ENCODE measurements at places on chromosomes 7 and 10.

DNA sequence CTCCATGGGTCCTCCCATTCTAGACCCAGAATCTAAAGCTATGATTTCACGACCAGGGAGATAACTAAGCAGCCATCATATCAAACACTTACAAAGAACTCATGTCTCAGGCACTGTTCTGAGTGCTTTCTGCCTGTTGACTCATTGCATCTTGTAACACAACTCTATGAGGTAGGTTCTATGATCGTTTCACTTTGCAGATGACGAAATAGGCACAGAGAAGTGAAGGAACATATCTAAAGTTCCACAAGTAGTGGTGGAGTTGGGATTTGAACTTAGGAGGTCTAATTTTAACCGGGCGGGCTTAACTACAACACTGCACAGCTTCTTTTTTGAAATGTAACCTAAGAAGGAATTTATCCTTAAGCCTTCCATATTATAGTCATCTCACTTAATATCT lies 2.9 kb downstream of the RBP4 start:
- peak; percentile 31 for DNase-seq

DNA sequence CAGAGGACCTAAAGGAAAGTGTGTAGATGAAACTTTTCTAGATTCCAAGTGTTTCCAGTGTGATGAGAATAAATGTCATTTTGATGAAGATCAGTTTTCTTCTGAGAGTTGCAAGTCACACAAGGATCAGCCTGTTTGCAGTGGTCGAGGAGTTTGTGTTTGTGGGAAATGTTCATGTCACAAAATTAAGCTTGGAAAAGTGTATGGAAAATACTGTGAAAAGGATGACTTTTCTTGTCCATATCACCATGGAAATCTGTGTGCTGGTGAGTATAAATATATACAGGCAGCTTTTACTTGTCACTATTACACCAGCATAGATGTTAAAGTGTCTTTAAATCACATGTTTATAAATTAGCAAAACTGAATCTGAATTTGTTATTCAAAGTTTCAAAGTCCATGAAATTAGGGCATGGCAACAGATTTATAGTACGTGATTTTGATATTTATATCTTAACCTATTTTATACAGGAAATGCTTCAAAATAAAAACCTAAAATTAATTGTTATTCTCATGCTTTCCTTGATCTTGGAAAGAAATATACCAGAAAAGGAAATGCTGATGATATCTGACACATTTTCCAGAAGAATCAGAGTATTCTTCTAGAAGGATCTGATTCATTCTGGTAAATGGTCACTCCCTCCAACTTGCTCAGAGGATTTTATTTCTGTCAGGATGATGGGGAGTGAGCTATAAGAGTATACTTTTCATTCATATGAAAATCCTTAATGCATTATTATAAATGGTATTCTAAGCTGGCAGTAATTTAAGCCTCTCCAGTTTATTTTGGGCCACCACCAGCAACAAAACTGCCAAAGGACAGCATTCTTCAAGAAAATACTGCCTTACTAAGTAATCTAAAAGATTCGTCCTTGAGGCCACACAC lies 71.4 kb downstream of the ITGB8 start:
- DNase-seq: no peak

DNA sequence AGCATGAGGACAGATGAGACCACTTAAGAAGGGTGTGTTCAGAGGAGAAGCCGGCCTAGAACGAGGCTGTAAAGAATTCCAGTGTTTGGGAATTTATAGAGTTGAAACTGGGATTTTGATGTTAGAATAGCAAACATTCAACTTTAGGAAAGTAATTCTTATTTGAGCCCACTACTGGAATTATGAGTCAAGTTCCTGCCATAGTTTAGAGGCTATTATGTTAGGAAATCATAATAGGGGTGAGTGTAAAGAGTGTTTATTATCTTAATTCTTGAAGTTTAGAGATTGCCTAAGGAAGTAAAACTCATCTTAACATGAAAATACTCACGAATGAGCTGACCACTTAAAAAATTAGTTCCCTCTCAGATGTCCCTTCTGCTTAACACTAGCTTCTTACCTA lies 2.1 kb downstream of the CBLL1 start:
- no peak for DNase-seq

DNA sequence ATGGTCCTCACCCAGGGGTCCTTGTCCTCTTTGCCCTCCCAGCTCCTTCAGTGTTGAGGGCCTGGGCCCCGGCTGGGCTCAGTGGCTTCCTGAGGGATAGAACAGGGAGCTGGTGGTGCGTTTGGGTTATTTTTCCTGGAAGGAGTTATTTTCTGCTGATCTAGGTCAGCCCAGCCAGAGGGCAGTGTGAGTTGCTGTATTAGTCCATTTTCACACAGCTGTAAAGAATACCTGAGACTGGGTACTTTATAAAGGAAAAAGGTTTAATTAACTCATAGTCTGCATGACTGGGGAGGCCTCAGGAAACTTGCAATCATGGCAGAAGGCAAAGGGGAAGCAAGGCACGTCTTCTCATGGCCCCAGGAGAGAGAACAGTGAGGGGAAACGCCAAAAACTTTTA lies 122.4 kb upstream of the PCBD1 start:
- DNase-seq: no peak

GRCh38 chr10:18368682-18369081 lies 228.5 kb downstream of the CACNB2 start:
- DNase-seq: no peak

- DNase-seq: no peak
These were observed 61.7 kb upstream of the PPP2R2D start for GRCh38 chr10:131838966-131839742.

GRCh38 chr10:17233286-17233991 lies 5.4 kb downstream of the VIM start:
- peak; percentile 61 for DNase-seq
